ENCODE measurements at places on chromosomes 6 and 20.

GRCh38 chr20:21301940-21302663 is 1.0 kb upstream of the XRN2 start:
- no peak for DNase-seq

- peak; percentile 96 for DNase-seq
These were observed 168.9 kb downstream of the PHF3 start for GRCh38 chr6:63804381-63804956.

- no peak for DNase-seq
These were observed 9.9 kb downstream of the PSMA7 start for GRCh38 chr20:62133051-62133845.

- DNase-seq, result peak; percentile 49
These were observed 78.9 kb downstream of the TOX2 start for GRCh38 chr20:43993560-43993959.

- DNase-seq, result no peak
These were observed 21.7 kb downstream of the THBS2 start for GRCh38 chr6:169231790-169232506.
